ENCODE measurements at places on chromosomes 4 and X.

DNA sequence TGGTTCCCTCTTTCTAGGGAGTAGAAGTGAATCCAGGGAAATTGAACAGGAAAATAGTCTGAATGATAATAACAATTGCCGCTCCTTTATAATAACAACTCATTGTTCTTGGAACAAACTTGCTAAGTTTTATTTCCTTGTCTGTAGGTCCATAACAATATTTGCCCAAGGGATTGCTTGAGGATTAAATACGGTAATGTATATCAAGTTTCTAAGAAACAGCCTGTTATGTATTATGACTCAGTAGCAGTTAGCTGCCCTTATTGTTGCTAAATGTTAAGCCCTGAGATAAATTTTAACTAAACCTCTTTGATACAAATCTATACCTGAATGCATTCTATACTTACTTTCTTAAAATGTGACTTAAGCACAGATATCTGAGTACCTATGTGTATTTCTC lies 215.9 kb upstream of the AADAT start:
- no peak for DNase-seq

DNA sequence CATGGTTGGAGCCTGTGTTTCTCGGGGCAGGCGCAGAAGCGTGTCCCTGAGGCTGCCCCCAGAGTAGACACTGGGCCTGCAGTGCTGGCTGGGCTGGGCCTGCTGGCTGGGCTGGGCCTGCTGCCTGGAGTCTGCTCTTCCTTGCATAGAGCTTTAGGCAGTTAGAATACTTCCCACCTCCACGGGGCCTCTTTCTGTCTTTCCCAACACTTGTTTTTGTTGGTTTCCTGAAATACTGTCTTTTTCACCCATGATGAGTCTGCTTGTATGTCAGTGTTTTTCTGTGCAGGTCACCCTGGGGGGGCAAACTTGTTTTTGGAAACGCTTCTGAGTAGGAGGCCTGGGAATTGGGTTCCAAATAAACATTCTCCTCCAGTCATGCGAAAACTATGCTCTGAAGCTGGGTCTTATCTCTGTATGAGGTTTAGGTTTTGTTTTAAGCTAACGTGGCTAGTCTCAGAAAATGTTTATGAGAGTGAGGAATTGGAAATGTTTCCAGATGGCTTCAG lies 32.2 kb downstream of the TRMT44 start:
- DNase-seq = peak; percentile 69

DNA sequence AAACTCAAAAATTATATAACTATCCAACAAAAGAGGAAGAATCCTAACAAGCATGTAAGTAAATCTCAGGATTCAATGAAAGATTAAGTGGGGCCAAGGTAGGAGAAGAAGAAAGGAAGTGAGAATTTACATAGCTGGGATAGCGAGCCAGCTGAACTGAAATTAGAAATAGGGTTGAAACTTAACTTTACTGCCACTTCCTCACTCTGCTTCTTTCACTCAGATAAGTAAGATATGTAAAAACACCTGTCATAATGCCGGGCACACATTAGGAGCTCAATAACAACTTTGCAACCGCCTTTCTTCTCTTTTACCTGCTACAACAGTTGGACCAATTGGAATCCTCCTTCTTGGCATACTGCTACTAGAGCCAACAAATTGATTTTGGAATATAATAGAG lies 129.4 kb downstream of the CNKSR2 start:
- DNase-seq = no peak

GRCh38 chrX:69457756-69458155 lies 46.4 kb upstream of the NALF2 start:
- no peak for DNase-seq

DNA sequence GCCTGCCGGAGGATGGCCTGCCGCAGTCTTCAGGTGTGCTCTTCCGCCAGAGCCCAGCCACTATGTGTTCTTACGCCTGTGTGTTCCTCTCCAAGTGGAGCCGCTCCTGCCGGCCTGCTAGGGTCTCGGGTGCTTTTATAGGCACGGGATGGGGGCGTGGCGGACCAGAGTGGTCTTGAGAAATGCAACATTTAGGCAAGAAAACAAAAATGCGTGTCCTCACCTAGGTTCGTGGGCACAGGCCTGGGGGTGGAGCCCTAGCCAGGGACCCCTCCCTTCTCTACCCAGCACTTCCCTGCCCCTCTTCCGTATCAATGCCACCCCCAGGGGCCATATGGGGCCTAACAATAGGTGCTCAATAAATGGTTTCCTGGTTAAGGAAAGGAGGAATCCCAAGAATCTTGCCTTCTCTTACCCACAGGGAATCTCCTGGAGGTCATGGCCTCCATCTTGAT lies 34.4 kb upstream of the LRBA start:
- DNase-seq = no peak

DNA sequence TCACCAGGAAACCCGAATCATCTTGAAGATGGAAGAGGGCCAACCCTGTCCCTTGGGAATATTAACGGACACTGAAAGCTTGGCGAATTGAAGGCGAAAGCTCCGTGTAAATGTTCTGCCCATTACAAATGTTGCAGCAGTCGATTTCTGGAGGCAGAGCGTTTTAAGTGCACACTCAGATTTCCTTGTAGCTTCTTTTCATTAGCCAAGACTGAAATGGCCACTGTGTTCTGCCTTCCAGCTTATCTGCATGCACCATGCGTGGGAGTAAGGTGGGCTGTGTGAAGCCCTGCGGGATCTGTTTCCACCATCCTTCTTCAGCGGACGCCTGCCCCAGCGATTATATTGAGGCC lies 1.3 kb downstream of the SMIM20 start:
- peak; percentile 38 for DNase-seq

GRCh38 chr4:69855822-69856221 lies 4.1 kb downstream of the SULT1E1 start:
- DNase-seq = no peak

- no peak for DNase-seq
These were observed 385.6 kb upstream of the PCDH10 start for GRCh38 chr4:132763465-132763864.

DNA sequence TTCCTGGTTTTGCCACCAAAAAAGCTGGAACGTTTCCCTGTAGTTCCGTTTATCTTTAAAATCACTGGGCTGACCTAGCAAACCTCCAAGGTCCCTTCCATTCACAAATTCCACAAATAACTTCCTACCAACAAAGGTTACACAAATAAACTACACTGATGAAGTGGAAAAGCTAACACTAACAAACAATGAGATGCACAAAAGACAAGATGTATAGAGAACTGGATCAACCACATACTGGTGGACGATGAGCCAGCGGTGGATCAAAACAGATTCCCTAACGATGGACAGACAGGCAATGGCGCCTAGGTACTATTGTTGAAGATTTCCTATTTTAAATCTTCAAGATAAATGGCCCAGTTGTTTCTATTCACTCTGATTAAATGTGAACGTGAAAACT lies 15.5 kb downstream of the AFAP1 start:
- no peak for DNase-seq

DNA sequence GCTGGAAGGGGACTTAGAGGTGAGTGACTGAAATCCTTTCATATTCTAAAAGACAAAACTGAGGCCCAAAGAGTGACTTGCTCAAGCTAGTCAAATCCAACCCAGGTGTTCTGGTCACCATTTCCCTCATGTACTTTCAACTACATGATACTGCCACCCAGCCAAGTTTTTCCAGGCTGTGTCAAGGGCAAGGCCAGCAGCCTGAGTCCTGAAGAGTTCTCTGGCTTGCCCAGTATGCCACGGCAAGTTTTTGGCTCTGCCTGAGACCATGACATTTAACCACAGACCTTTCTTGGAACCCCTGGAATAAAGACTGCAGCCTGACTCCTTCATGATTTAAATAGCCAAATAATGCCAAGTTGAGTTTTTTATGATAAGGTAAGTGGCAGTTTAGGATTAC lies 10.7 kb upstream of the TMEM164 start:
- no peak for DNase-seq

DNA sequence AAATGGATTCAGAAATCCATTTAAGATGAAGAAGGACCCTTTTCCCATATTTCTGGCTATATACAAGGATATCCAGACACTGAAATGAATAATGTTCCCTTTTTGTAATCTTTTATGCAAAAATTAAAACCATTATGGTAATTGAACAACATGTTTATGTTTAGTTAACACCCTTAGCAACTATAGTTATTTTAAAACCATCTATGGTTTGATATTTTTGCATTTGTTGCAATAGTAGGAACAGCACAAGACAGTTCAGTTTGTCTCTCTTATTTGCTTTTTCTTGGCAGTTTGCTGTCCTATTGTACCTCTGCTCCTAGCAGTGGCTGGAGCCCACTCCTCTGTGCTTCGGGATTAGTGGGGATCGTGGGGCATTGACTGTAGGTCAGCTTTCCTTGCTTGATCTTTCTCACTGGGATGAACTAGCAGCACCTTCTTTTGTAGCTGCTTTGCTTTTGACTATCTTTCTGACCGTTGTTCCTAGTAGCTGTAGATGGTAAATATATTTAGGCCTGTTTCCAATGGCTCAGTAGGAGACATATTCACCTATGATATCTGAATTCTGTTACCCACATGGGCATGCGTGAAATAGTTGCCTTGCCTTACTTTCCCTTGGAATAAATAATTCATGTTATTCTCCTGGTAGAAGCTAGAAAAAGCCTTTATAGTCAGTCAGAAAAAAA lies 12.8 kb downstream of the HTT start:
- DNase-seq = no peak

DNA sequence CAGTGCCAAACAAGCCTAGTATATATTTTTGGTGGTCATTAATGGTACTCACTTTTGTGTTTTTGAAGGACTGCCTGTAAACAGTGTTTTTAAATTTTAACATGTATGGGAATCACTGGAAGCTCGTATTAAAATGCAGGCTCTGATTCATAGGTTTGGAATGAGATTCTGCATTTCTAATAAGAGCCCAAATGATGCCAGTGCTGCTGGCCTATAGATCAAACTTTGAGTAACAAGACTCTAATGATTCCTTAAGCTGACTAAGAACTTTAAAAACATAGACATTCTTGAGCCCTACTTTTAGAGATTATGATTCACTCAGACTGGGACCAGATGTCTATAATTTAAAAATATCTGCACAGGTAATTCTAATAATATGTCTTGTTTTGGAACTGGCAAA lies 823.2 kb upstream of the LCORL start:
- no peak for DNase-seq

GRCh38 chrX:46814966-46815365 lies 21.9 kb upstream of the RP2 start:
- DNase-seq = no peak

DNA sequence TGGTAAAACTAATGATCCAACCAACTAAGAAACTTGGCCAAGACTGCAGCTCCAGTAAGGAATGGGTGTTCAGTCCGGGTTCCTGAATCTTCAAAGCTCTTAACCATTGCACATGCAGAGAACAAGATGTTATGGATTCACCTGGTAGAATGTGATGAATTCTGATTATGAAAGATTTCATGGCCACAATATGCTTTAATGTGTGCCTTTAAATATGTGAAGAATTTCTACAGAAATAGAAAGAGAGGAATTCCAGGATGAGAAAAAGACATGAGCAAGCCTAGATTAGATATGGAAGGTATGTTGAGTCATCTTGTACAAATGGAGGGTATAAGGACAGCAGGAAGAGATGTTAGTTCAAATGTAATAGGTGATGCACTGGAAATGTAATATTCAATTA lies 472.2 kb upstream of the TENM3 start:
- no peak for DNase-seq

GRCh38 chr4:108794136-108794535 lies 31.3 kb upstream of the ETNPPL start:
- no peak for DNase-seq

GRCh38 chr4:52546449-52546848 lies 112.7 kb downstream of the USP46 start:
- DNase-seq = no peak

DNA sequence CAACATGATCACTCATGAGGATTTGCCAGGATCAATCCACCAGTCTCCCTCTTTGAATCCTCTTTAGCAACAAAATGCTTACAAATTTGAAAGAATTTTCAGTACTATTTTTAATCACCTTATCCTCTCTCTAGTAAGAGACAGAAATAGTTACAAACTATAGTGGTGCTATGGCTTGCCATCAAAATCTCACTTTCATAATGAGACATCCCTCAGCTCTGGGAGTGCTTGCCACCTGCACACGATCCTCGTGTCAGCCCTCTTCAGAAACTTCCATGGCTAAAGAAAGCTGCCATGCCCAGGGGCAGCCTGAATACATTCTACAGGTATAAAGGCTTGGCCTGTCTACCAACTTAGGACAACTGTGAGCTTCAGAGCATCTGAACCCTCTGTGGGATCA lies 5.1 kb upstream of the DHX15 start:
- no peak for DNase-seq

GRCh38 chr4:6620296-6620695 lies 20.2 kb upstream of the MRFAP1 start:
- no peak for DNase-seq

DNA sequence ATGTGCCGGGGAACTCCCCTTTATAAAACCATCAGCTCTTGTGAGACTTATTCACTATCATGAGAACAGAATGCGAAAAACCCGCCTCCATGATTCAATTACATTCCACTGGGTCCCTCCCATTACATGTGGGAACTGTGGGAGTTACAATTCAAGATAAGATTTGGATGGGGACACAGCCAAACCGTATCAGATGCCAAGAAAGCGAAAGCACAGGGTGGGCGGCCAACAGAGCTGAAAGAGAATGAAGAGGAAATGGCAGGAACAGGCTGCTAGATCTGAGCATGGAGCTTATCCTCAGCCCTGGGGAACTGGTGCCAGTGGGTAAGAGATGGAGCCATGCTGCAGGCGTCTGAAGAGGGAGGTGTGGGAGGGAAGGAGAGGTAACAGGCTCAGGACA lies 117.7 kb upstream of the PNPLA4 start:
- DNase-seq = no peak

DNA sequence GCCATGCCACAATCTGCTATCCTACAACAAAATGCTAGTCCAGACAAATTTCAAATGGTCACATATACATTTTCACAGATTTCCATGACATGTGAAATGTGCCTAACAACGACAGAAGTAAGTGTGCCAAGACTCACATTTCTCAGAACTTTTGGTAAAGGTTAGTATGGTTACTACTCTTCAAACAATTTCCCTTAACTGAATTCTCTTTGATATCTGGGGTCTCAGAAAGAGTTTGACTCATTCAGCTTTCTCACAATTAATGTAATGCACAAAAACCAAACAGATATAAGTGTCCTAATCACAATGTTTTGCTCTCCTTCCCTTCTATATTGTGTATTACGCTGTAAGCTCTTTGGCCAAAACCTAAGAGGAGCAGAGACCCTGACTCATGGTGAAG lies 122.4 kb upstream of the LEF1 start:
- DNase-seq = no peak

GRCh38 chr4:152939621-152940020 lies 3.5 kb downstream of the FHDC1 start:
- no peak for DNase-seq

DNA sequence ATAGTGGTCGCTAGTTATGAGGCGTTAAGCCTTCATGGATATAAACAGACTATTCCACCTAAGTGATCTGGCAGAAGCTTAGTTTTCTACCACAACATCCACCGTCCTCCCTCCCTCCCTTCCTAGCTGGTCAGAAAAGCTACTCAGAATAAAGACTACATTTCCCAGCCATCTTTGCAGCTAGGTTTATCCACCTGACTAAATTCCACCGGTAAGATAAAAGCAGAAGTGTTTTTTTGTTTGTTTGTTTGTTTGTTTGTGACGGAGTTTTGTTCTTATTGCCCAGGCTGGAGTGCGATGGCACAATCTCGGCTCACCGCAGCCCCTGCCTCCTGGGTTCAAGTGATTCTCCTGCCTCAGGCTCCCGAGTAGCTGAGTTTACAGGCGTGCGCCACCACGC lies 44.3 kb downstream of the HELT start:
- no peak for DNase-seq

- no peak for DNase-seq
These were observed 26.2 kb downstream of the ARAP2 start for GRCh38 chr4:36218121-36218520.

GRCh38 chr4:14726441-14726840 lies 275.8 kb upstream of the CPEB2 start:
- DNase-seq = no peak
